ENCODE measurements at places on chromosomes 12 and 14.

DNA sequence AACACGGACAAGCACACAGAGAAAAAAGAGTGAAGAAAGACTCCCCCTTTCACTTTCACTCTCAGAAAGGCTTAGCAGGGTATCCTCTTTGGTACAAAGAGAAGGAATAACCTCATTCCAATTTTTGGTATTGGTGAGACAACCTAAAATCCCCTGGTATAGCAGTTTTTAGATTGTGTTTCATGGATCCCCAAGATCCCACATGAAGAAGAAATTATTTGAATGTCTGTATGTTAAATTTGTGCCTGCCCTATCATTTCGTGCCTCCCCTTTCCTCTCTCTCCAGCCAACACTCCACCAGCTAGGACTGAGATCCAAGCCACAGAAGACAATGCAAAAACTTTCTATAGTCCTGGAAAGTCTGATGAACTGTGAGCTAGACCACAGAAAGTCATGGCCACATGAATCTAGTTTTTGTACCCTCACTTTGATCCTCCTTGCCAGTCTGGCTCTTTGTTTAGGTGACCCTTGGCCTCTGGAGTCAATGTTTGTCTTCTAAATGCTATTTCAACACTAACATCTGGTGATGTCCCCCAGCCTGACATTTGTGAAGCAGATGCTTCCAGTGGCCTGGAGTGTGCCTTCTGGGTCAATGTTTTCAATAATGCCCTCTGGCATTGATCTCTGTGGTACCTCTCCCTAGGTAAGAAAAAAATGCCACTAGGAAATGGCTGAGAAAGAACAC lies 181.9 kb upstream of the BMP4 start:
- DNase-seq, result no peak

DNA sequence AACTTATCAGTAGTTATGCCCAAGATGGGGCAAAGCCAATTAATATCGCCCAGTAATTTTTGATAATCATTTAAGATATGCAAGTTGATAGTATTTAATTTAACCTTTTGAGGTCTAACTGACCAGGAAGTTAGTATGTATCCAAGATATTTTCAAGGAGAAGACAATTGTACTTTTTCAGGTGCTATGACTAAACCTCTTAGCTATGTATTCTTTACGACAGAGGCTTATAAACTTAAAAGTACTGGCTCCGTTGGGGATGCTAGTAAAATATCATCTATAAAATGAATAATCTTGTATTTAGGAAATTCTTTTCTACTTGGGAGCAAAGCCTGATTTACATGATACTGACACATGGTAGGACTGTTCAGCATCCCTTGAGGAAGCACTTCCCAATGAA lies 40.3 kb downstream of the TMTC3 start:
- no peak for DNase-seq

DNA sequence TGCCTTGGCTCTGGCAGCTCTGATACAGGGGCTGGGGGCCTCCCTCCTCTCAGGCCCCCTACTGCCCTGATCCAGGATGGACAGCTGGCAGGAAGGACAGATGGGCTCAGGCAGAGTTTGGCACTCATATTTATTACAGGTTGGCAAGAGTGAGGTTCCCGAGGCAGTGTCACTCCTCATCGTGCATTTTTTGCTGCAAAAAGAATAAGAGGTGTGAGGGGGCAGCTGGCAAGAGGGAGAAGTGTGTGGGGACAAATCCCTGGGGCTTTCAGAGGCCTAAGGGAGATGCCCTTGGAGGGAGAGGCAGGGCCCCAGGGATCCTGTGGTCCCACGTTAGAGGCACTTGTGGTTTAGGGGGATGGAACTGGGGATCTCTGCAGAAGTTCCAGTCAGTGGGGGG lies 5.0 kb downstream of the CMTM5 start:
- DNase-seq, result no peak

DNA sequence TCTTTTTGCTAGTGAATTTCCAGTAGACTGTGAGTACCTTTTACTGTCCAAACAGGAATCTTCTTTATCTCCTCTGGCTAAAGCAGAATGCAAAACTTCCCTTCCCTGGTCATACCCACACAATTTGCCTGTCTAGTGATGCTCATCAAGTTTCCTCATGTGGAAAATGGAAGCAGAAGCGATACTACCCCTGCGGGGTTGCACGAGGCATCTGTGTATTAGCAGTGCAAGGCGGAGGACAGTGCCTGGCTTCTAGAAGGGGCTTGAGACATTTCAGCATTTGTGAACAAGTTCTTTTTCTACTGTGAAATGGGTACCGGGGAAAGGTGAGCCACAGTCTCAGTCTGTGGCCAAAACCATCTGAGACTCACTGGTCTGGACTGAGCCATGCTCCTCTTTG lies 340.9 kb downstream of the AACS start:
- no peak for DNase-seq

DNA sequence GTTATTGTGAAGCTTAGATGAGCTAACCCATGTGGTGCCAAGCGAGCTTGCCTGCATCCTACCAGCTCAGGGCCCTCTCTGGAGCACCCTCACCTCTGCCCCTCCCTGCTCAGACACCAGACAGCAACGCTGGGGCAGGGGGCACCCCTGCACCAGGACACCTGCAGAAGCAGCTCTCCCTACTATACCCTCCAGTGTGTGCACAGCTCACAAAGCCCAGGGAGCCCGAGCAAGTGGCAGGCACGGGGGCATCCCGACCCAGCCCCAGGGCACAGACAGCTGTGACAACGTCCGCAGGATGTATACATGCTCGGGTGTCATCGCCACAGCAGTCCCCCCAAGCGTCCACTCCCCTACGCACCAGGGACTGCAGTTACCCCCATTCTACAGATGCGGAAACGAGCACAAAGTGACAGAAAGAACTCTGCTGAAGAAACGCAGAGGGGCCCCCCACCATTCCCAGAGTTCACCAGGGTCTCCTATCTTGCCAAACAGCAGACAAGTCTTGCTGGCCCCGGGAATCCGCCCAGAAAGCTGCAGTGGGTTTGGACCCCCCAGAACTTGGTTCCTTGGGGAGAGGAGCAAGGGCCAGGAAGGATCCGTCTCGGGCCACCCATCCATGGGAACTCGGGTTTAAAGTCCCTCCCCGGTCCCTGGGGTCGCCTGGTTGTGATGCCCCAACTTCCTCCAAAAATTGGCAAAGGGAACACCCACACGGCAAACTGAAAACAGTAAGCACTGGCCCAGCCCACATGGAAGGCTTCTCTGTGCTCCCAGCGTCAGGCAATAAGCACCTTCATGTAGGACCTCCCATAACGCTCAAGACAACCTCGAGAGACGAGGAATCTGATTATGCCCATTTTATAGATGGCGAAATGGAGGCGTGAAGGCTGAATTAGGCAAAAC lies 12.0 kb downstream of the NCOR2 start:
- peak; percentile 52 for DNase-seq

GRCh38 chr12:58703866-58704265 lies 216.4 kb downstream of the LRIG3 start:
- DNase-seq, result no peak

DNA sequence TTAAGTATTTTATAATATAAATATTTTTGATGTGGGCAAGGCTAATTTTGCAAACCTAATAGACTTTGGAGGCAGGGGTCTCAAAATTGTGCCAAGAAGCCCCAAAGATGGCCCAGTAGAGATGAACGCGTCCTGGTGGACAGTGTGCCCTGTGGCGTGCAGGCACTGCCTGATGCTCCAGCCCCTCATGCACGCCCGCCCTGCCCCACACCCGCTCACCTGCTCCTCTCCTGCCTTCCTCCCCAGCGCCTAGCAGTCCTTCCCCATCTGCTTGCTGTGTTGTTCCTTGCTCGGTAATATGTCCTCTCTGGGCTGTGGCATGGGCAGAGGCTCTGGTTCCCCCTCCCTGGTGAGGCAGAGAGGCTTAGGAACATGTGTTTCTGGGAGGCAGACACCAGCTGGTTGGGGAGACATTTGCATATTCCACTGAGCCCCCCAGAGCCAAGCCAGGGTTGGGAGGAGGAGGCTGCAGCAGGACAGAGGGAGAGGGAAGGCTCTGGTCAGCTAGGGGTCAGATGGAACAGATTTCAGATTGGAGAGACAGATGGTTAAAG lies 46.8 kb upstream of the GPATCH2L start:
- no peak for DNase-seq

DNA sequence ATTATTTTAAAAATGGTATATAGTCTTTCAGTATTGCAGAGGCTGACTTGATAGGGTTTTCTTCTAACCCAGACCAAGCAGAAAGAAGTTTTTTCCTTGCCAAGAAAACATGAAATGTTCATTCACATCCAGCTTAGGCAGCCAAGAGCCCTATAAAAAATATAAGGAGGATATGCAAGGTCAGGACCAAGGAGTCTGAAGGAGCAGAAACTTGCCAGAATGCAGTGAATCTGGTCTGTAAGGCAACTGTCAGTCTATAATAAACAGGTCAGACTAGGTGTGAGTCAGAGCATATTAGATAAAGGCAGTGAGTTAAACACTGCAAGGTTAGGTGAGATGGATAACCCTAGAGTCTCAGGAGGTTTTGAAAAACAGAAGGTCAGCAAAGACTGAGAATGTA lies 645.5 kb downstream of the C12orf50 start:
- no peak for DNase-seq

- no peak for DNase-seq
Measured at GRCh38 chr12:62922539-62922938, 12.4 kb downstream of the PPM1H start.

- peak; percentile 49 for DNase-seq
Measured at GRCh38 chr12:7113389-7113871, 4.4 kb upstream of the C1RL start.

DNA sequence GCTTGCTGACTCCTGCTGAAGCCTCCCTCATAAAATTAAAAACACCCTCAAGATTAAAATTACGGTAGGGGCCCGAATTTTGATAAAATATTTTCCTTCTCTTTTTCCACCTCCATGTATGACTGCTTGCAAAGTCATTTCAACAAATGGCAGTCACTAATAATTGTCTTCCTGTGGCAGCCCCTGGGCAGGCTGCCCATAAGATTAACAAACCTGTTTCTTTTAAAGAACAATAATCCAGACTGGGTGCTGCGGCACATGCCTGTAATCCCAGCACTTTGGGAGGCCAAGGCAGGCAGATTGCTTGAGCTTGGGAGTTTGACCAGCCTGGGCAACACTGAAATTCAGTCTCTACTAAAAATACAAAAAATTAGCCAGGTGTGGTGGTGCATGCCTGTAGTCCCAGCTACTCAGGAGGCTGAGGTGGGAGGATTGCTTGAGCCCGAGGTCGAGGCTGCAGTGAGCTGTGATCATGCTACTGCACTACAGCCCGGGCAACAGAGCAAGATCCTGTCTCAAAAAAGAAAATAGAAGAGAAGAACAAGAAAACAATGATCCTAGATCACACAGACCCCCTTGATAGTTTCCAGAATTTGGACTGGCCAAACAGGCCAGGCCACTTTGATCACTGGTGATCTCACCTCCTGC lies 8.7 kb downstream of the SAV1 start:
- no peak for DNase-seq

GRCh38 chr12:25463521-25463920 lies 89.6 kb downstream of the LMNTD1 start:
- no peak for DNase-seq

GRCh38 chr12:14514154-14514842 lies 53.4 kb downstream of the PLBD1 start:
- peak; percentile 29 for DNase-seq

DNA sequence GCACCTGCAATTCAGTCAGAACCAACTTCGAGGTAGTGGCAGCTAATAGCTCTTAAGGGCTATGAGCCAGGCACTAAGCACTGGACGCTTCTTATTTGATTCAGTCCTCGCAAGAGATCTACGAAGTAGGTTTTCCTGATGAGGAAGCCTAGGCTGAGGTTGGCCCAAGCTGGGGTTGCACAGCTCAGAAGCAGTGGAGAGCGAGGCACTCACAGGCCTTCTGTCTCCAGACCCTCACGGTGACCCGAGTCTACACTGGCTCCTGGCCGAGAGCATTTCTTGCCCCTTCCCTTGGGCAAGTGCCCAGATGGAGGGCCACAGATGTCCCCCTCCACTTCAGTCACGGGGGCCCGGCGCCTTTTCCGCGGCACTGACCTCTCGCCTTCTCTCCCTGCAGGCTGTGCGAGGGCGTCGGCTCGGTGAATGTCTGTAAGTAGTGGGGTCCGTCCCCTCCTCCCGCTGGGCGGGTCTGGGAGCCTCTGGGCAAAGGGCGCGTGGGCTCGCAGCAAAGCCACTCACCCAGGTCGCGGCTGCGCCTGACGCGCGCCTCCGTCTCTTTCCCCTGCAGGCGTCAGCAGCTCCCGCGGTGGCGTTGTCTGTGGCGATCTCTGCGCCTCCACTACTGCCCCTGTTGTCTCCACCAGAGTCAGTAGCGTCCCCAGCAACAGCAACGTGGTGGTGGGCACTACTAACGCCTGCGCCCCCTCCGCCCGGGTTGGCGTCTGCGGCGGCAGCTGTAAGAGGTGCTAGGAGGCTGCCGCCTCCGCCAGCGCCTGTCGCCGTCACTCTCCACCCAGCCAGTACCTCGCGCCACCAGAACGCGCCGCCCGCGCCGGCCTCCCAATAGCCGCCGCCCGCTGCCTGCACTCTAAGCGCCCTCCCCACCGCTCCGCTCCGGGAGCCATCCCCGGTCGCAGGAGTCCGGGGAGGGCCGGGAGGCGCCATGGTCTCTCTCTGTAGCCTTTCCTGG lies 13.1 kb downstream of the KRT83 start:
- peak; percentile 51 for DNase-seq

DNA sequence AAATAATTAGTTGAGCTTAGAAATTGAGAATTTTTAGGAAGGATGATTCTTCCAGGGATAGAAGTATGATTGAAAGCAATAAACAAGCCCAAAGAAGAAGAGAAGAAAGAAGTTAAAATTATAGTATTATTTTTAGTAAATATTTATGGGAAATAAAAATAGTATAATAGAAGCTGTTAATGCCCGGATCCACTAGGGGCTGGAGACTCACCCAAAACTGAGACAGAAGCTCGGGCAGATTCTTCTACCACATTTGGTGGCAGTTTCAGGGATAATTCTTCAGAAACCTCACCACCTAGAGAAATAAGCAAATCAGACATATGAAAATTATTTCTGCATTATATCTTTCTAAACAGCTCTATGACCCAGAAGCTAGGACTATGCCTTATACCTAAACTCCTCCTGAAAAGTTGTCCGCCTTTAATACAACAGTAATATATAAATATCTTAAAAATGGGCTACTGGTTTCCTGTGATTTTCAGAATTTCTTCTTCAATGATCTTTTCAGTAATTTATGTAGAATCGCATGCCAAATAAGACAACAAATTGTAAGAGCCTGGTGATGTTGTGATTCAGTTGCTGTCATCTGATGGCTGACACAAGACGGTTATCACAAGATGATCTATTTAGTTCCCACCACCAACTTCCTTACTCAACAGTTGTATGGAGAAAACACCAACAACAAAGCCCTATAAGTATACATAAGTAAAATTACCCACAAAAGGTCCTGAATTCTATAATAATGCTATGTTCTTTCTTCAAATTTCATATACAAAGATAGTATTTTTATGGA lies 35.6 kb downstream of the A2M start:
- peak; percentile 56 for DNase-seq

All from inflammatory macrophage (primary cell).